ENCODE measurements at places on chromosomes 7 and 10.

GRCh38 chr10:103667356-103667755 lies 173.9 kb downstream of the NEURL1 start:
- no peak for DNase-seq

GRCh38 chr10:93680412-93681047 lies 21.9 kb downstream of the FRA10AC1 start:
- DNase-seq = peak; percentile 52

DNA sequence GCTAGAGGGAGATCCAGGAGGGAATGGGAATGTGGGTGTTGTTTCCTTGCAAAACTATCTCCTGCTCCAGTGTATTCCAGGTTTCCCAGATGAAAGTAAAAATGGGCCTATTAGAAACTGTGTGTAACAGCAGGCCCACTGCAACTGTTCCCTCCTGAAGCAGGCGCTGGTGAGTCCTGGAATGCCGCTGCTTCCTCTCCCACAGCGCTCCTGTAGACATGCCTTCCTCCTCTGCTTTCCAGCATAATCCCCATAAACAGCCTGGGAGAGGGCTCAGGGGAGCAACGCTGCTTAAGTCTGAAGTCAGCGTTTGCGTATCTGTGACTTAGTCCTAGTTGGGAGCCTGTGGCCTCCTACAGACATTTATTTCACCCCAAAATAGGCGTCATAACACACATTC lies 551.0 kb upstream of the FOXK1 start:
- no peak for DNase-seq

DNA sequence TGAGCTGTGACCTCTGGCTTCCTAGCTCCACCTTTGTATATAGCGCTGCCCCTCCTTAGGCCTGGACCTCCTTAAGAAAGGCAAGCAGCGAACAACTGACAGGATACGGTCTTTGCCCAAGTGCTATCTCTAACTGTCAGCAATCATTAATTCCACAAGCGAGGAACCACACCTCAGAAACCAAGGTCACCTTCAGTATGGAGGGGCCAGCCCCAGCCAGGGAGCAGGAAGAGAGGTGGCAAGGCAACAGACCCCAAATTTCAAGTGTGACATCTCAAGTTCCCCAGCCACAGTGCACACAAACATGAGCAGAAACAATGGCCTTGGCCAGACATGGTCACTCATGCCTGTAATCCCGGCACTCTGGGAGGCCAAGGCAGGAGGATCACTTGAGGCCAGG lies 4.8 kb upstream of the AOC1 start:
- DNase-seq = no peak

DNA sequence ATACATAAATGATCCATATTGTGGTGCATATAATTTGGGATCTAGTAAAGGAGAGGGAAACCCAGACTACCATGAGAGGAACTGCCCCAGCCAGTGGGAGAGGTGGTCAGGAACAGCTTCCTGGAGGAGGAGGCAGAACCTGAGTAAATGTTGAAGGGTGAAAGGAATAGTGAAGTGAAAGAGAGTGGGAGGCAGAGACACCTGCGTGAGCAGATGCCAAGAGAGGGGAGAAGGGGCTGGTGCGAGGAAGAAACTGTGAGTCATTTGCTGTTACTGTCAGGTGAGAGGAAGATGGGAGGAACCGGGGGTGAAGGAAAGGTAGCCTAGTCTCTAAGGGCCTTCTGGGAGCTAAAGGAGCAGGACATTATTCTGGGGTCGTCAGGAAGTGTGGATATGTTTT lies 294.8 kb downstream of the GRID1 start:
- no peak for DNase-seq

- DNase-seq = no peak
Measured at GRCh38 chr10:48494073-48494472, 110.8 kb downstream of the ARHGAP22 start.
